ENCODE measurements at places on chromosomes 4 and X.

GRCh38 chr4:52477191-52477780 is 181.8 kb downstream of the USP46 start:
- no peak for DNase-seq

DNA sequence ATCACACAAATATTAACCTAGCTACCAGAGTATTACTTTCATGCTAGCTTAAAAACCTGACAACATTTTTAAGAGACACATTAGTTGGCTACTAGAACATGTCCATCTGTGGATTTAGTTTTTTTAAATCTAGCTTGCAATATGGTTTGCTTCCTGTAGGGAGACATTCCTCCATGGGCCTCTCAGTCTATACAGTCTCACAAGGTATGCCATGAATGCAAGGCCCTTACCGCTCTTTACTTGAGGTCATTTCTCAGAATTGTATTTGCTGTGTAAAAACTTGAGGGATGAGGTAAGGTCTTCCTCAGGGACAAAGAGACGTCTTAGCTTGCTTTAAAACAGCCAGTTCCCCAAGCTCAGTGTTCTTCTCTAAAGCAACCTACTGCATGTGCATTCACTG is 26.9 kb downstream of the UBA6 start:
- DNase-seq = no peak

- no peak for DNase-seq
Measured at GRCh38 chrX:32397562-32398216, 813.7 kb downstream of the DMD start.

GRCh38 chrX:30275498-30275897 is 28.6 kb downstream of the MAGEB1 start:
- peak; percentile 53 for DNase-seq

DNA sequence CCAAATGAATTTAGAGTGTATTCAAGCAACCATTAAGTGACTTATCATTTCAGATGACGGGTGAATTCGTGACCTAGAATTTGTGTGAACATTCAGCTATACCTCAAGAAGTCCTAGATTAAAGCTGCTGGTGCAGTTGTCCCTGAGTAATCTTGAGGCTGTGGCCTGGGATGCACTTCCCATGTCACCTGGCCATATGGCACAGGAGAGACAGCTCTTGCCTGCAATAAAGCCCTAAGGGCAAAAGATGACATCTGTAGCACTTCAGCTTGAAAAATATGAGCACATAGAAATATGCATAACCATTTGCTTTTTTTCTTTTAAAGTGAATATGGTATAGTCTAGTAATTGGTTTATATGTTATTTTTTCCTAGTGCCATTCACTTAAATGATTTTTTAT is 125.8 kb downstream of the FHDC1 start:
- DNase-seq = no peak

GRCh38 chrX:135295238-135295943 is 13.9 kb upstream of the ETDC start:
- DNase-seq = no peak

GRCh38 chrX:47854474-47854873 is 17.8 kb downstream of the ZNF81 start:
- DNase-seq = no peak

DNA sequence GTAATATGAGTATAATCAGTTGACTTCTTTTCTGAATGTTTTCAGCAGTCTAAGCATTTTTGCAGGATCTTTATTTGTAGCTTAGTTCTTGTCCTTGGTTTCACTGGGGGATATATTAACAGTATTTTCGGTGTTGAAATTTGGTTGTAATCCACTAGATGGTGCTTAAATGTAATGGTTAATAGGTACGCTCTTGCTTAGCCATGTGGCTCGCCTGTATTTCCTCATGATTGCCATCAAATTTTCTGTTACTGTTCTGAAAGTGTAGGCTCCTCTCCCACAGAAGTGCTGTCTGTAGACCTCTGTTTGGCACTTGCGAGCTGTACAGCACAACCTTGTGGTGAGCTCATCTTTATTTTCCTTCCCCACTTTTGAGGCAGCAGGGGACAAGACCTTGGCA is 3.9 kb upstream of the FAAH2 start:
- DNase-seq = no peak

GRCh38 chrX:45274576-45274975 is 73.9 kb upstream of the DIPK2B start:
- DNase-seq = no peak

GRCh38 chr4:83723609-83724008 is 187.7 kb downstream of the GPAT3 start:
- DNase-seq = no peak

GRCh38 chr4:107780665-107781064 is 44.1 kb upstream of the SGMS2 start:
- no peak for DNase-seq

GRCh38 chr4:820230-821172 is 5.4 kb downstream of the CPLX1 start:
- no peak for DNase-seq

- no peak for DNase-seq
Measured at GRCh38 chr4:128917781-128918180, 108.3 kb downstream of the JADE1 start.

DNA sequence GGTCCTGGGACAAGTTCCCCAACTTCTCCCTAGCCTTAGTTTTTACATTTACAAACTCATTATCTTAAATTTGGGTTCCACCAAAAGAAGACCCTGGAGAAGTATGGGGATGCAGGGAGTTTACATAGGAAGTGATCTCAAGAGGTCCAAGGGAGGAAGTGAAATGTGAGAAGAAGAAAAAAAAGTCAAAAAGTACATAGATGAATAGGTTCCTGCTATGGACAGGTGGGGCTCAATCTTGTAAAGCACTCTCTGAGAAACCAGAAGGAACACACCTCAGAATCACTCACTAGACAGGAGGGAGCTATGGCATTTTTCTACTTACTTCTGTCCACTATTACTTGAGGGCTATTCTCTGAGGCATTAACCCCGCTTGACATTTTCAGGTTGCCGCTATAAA is 56.6 kb downstream of the ARHGAP6 start:
- DNase-seq = no peak

DNA sequence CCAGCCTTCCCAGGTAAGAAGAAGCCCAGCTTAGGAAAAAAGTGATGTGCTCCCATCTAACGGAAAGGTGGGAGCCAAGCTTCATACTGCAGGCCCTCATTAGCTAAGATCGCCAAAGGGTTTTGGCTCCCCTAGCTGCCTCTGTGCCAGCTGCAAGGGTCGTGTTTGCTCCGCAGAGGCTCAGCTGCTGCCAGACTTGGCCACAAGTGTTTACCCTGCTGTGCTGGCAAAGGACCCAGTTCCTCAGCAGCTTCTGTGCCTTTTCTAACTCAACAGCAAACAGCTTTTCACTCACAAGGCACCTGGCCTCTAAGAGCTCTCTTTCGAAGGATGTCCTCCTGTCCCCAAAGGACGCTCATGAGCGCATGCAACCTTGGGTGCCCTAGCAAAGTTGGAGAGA is 12.2 kb upstream of the VMA21 start:
- no peak for DNase-seq

DNA sequence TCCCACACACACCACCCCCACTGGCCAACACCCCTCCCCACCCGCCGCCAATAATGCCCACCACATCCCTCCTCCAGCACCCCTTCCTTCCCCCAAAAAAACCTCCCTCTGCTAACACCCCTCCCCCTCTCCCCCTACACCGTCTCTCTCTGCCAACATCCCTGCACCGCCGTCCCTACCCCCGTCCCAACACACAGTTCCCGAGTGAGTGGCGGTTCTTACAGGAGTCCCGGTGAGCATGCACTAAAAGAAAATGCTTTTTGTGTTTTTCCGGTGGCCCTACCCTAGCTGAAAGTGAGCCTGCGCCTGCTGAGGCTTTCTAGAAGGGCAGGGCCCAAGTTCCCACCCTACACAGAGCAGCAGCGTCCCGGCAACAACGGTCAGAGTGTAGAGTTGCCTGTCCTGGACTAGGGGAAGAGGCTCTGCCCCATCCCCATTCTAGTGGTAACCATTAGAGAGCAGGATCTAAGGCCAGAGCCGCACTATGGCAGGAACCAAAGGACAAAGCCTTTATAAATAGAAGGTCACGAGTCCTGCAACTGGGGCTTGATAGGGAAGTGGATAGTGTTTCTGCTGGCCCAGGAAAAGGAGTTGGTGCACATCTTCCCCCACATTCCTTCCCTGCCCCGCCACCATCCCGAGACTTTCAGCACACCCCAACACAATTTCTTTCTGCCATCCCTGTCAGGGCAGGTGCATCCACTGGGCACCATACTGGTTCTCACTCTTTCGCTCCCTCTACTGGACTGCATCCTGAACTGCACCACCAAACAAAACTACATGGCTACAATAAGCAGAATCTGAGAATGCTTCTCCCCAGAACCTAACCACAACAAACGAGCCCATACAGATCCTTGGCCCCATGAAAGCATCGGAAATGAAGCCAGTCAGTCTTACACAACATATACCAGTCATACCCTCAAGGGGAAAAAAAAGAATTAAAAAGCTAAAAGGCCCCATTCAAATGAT is 78.1 kb upstream of the PAGE3 start:
- peak; percentile 25 for DNase-seq

GRCh38 chrX:48522291-48522690 is 683 bp downstream of the EBP start:
- DNase-seq = no peak

- DNase-seq = peak; percentile 84
Measured at GRCh38 chr4:54082168-54082567, 17.8 kb upstream of the CHIC2 start.

- DNase-seq = no peak
Measured at GRCh38 chrX:139158256-139158655, 372.3 kb upstream of the F9 start.

DNA sequence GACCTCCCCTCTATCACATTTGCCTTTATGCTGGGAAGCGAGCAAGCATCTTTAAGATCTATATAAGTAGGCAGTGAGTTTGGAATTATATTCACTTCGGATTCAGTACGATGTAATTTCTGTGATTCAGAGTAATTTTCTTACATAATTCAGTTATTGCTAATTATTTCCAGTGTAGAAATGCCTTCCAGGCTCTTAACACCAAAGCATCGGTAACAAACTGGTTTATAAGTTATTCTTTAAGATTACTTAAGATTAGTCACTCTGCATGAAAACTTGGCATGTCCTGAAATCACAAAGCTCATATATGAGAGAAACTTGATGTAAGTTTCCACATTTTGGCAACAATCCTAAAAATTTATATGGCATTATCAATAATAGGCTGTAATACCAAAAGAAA is 120.8 kb downstream of the ADAMTS3 start:
- DNase-seq = no peak

GRCh38 chrX:68719904-68720614 is 72.6 kb downstream of the STARD8 start:
- DNase-seq = no peak

DNA sequence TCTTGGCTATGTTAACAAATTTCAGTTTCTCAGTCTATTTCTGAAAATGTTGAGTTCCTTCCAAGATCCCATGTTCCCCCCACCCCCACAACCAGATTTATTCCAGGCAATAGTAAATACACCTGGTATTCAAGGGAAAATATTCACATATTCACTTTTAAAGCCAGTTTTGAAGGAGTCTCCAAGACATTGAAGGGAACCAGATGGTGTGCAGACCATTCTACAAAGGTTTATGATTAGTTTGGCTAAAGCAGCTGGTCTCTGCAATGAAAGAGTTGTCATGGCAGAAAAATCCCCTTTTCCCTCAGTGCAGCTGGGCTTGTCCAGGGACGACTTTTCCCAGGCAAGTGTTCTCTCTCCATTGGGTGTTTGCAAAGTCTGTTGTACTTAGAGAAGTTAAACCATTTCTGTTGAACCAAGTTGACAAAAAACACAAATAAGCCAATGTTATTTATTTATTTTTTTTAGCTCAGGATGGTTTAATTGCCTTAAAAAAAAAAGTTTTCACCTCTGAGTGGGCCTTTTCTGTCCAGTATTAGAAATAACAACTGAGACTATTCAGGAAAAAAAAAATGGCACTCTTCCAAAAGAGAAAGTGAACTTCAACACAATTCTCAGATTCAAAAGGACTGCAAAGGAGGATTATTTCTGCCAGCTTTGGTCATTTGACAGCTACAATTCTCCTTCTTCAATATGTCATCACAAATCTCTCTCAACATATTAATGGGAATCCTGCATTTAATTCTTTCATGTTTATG is 410.6 kb downstream of the IL1RAPL1 start:
- DNase-seq = no peak

GRCh38 chrX:30943984-30944383 is 54.9 kb upstream of the TAB3 start:
- DNase-seq = no peak

DNA sequence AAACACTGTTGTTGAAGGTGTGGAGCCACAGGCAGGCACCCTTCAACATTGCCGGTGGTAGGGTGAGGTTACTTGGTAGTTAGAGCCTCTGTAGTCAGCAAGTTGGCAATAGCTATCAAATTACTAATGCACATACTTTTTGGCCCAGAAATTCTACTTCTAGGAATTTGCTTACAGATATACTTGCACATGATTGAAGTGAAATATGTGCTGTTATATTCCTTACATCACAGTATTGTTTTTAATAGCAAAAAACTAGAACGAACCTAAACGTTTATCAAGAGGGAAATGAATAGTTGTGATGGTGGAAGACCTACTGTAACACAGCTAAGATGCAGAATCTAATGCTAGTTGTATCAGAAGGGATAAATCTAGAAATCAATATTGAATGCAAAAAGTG is 7.7 kb upstream of the PJA1 start:
- DNase-seq = no peak

DNA sequence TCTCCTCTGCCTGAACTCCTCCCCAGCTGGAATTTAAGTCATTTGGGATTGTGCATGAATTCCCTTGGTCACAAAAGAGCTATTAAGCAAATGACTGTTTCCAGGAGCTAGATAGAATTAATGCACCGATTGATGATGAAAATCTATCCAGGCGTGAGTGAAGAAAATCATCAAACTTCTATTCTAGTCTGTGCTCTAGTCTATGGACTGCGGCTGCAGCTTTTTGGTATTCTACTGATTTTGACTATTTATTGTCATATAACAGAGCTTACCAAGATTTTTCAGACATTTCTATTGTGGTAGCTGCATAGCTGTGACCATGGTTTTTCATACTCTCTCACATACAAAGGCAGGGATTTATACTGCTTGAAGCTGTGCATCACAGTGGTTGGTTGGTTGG is 403.8 kb downstream of the FSTL5 start:
- no peak for DNase-seq

- no peak for DNase-seq
Measured at GRCh38 chr4:158809611-158810486, 41.0 kb downstream of the FNIP2 start.

GRCh38 chr4:147773261-147774184 is 41.6 kb downstream of the ARHGAP10 start:
- DNase-seq = no peak

DNA sequence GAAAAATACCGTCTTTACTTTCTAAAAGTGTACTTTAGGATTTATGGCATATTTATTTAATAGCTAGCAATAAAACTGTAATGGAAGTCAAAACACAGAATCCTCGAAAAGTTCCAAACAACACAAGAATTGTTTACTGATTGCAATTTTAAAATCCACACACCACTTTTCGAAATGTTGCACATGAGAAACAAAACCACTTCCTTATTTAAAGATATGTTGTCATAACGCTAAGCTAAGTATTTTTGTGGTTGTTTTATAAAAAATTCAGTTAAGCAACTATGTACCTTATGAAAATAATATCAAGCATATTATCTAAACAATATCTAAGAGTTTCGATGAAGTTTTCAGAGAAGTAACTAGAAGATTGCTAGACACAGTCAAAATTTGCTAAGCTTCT is 344 bp downstream of the TMPRSS11D start:
- no peak for DNase-seq
